ENCODE measurements at places on chromosomes 12 and 14.

- no peak for DNase-seq
Observed at GRCh38 chr12:67540920-67541624, 107.5 kb upstream of the DYRK2 start.

GRCh38 chr12:48165089-48165981, 8.0 kb upstream of the ASB8 start:
- no peak for DNase-seq

GRCh38 chr12:111445726-111446581, 40.2 kb downstream of the SH2B3 start:
- no peak for DNase-seq

DNA sequence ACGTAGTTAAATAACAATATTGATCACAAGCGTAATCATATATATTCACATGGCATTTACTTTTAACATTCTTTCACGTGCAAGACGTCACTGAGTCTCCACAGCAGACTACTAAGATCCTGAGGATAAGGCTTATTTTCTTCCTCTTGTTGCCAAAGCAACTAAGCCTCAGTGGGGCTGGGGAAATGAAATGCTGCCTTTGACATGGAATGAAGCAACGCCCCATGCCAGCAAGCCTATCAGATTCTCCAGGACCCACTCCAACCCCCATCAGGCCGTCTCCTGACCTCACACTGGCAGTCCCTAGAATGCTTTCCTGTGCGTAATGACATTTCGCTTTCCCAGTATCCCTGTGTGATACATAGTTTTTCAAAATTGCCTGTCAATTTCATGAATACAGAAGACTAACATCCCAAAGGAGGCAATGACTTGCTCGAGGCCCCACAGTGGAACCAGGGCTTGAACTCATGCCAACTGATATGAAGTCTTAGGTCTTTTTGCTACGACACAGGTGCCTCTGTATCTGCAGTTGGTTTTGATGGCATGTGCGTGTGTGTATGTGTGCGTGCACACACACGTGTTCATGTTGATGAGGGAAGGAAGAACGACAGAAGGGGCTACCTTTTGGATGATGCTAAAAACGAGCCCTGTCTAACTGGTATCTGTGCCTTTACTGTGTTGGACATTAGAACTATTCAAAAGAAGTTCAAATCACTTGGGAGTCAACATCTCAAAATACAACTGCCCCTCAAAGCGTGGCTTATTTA, 239.1 kb downstream of the VRK1 start:
- DNase-seq: no peak

DNA sequence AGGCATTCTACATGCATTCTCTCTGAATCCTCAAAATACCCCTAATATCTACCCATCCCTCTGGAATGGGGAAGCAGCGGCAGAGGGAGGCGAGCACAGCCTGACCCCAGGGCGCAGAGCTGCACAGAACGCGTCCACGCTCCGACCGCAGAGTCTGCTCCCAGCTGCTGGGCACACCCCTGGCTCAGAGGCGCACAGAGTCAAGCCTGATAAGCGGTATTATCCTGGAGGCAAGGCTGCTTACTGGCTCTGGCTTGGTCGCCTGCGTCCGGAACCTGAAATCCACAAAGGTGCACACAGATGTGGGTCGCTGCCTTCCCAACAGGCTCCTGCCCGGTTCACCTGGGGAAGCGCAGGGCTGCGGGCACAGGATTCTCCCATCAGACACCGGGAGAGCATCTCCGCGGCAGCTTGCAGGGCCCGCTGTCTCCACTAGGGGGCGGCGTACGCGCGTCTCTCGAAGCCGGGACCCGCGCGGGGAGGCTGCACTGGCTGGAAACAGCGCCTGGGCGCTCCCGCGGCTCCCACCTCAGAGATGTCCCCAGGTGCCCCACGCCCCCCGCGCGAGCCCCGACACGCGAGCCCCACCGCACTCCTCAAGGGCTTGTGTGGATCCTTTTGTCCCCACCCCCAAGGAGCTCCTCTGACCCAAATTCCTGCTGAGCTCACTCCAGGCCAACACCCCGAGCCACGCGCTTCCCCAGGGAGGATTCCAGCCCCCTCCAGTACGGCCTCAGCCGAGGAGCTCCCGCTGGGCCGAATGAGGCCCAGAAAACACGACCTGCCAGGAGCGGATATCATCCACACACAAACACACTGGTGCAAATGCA, 120.1 kb upstream of the FZD10 start:
- no peak for DNase-seq

GRCh38 chr12:131529196-131530040, 181.5 kb upstream of the SFSWAP start:
- no peak for DNase-seq

DNA sequence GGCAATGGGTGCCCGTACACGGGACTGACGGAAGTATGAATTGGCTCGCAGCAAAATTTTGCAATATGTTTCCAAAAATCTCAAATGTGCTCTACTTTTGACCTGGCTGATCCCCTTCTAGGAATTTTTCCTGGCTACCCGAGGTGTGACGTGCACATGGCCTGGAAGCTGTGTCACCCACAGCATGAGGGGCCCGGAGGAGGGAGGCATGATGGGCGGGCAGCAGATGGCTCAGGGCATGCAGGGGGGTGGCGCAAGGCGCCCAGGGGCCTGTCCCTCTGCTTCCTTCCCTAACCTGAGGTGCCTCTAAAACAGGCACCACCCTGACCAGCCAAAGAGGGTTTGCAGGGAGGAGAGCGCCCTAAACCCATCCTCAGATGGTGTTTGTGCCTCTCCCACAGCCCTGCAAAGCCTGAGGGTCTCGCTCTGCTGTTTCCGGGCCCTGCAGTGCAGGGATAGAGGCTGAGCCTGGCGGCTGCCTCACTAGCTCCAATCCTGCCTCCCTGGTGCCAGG, 6.7 kb downstream of the GPR132 start:
- no peak for DNase-seq

GRCh38 chr12:60992087-60992486, 1268.1 kb upstream of the USP15 start:
- DNase-seq: no peak

- DNase-seq: no peak
Observed at GRCh38 chr12:21823581-21823980, 49.1 kb upstream of the KCNJ8 start.

DNA sequence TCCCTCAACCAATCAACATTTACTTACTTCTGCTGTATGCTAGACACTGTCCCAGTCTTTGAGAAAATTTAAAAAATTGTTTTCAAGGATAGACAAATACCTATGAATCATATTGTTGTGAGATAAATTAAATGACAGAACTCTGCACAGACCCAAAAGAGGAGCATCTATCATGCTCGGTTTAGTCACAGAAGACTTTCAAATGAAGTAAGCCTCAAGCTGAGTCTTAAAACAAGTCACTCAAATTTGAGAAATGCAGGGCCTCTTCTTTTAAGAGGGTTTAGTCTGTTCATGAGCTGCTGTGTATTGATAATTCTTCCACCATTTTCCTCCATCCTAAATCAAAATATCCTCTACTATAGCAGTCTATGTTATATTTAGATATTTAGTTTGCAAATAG, 24.4 kb upstream of the COCH start:
- no peak for DNase-seq

DNA sequence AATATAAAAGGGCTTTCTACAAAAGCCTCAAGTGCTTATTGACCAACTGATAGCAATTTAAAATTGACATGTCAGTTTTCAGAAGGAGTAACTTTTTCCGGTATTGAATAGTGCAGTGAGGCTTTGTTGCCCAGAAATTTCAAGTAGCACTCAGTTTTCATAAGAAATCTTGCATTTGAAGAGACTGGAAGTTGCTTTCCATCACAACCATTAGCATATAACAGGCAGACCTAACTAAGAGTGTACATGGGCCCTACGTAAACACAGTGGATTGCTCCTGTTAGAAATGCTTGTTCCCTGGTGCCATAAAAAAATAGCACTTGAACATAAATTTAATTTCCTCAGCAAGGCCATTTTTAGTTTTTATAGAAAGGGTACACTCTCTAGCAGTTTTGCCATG, 117.9 kb downstream of the TMTC2 start:
- DNase-seq: no peak

GRCh38 chr12:75257510-75257909, 47.9 kb upstream of the KCNC2 start:
- no peak for DNase-seq

DNA sequence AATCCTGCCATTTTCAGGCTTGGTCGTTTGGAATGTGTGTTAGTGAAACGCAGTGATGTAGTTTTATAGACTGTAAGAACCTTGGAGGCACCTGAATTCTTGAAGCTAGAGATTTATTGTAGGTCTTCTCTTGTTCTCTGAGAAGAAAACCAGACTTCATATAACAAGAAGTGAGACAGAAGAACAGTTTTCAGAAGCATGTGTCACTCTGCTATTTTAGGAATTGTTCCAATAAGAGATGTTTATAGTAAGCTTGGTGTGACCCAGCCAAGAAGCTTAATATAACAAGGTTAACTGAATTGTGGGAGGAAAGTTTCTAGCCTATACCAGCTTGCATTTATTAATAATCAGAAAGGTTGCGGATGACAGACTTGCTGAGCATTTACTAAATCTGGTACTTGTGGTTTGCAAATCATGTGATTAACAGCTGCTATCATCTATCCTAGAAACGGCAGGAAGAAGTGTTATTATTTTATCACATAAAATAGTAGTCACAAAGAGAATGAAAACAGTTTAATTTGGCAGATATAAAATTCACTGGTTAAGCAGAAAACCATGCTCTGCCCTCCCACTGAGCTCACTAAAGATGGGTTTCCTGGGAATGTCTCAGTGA, 49.2 kb upstream of the BCAT1 start:
- peak; percentile 68 for DNase-seq

DNA sequence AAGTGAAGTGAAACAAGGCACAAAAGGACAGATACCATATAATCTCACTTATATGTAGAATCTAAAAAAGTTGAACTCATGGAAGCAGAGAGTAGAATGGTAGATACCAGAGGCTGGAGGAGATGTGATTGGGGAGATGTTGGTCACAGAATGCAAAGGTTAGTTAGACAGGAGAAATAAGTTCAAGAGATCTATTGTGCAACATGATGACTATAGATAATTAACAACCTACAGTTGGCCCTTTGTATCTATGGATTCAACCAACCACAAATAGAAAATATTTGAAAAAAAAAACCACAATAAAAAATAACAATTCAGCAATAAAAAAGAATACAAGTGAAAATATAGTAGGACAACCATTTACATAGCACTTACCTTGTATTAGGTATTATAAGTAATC, 19.3 kb downstream of the CRADD start:
- no peak for DNase-seq

GRCh38 chr12:8734873-8735381, 37.1 kb downstream of the RIMKLB start:
- DNase-seq: no peak

- no peak for DNase-seq
Observed at GRCh38 chr14:76771437-76771980, 10.2 kb downstream of the VASH1 start.

DNA sequence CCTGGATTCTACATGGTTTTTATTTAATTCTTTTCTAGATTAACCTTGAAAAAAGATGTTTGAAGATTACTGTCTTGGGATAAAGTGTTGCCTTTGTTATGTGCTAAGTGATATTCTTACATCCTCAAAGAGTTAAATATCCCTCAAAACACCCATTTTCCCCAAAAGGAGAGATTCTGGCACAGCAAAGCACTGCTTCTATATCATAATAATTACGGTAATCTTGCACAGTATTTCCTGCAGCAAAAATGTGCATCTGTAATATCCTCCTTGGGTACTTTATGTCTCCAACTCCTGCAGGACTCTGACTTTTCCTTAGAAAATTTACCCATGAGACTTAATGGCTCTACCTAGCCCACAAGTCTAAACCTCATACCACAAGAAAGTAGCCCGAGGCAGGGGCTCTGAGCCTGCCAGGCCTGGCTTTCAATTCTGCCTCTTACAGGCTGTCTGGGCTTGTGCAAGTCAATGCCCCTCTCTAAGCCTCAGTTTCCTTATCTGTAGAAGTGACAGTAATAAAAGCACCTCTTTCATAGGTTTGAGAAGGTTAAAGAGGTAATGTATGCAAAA, 45.8 kb downstream of the SVOP start:
- no peak for DNase-seq

GRCh38 chr14:103015426-103015825, 41.9 kb downstream of the CDC42BPB start:
- no peak for DNase-seq

DNA sequence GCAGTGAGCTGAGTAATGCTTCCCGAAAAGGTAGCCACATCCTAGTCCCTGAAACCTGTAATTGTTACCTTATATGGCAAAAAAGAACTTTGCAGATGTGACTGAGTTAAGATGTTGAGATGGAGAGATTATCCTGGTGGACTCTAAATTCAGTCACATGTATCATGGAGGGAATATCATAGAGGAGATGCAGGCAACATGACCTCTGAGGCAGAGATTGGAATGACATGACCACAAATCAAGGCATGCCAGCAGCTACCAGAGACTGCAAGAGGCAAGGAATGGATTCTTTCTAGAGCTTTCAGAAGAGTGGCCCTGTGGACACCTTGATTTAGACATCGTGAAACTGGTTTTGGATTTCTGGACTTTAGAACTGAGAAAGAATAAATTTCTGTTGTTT, 18.5 kb downstream of the SLC38A6 start:
- DNase-seq: no peak

GRCh38 chr14:90674043-90674670, 142.1 kb downstream of the TTC7B start:
- DNase-seq: no peak

DNA sequence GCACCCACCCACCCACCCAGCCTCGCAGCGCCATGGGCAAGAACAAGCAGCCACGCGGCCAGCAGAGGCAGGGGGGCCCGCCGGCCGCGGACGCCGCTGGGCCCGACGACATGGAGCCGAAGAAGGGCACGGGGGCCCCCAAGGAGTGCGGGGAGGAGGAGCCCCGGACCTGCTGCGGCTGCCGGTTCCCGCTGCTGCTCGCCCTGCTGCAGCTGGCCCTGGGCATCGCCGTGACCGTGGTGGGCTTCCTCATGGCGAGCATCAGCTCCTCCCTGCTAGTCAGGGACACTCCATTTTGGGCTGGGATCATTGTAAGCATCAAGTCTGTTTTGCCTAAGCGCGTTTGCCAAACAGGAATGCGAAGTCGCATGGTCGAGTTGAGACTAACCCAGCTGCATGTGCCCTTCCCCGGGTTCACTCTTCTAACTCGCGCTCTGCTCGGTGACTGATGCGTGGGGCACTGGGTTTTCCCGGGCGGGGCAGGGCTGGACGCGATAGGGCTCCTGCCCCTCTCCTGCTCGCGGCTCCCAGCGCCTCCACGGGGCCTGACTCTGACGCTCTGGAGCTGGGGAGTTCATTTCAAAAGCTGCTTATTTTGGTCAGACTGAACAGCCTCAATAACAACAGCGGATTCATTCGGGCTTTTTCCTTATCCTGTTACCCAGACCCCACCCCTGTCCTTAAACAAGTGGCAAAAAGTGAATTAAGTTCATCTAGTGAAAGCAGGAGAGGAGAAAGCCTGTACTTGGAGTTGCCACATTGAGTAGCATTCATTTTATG, 458 bp downstream of the SSPN start:
- no peak for DNase-seq

DNA sequence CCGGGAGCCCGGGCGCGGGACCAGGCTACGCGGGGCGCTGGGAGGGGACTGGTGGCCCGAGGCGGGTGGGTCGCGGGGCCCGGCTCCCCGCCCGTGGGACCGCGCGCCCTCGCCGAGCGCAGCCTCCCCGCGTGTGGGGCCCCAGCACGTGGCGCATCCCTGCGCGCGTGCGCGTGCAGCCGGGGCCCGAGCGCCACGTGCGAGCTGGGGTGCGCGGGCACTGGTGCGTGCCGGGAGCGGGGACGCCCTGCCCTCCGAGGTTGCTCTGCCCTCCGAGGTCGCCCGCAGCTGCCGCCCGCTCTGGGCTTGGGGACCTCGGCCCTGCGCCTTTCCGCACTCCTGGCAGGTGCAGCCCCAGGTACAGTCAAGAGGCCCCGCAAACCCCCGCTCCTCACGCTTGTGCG, 365 bp upstream of the CCDC88C start:
- peak; percentile 46 for DNase-seq

- no peak for DNase-seq
Observed at GRCh38 chr12:124582108-124582424, 14.7 kb upstream of the NCOR2 start.
